Adrenal gland (tissue), 19 donors: ENCODE measurements at places on chromosomes 3 and 15.

GRCh38 chr3:84666468-84666867 lies 292.3 kb upstream of the CADM2 start:
- DNase-seq = no peak

- peak; percentile 52 for DNase-seq
These were observed 223.4 kb upstream of the IL12A start for GRCh38 chr3:159765030-159765859.

- DNase-seq = no peak
These were observed 13.2 kb downstream of the PCOLCE2 start for GRCh38 chr3:142875583-142876207.

DNA sequence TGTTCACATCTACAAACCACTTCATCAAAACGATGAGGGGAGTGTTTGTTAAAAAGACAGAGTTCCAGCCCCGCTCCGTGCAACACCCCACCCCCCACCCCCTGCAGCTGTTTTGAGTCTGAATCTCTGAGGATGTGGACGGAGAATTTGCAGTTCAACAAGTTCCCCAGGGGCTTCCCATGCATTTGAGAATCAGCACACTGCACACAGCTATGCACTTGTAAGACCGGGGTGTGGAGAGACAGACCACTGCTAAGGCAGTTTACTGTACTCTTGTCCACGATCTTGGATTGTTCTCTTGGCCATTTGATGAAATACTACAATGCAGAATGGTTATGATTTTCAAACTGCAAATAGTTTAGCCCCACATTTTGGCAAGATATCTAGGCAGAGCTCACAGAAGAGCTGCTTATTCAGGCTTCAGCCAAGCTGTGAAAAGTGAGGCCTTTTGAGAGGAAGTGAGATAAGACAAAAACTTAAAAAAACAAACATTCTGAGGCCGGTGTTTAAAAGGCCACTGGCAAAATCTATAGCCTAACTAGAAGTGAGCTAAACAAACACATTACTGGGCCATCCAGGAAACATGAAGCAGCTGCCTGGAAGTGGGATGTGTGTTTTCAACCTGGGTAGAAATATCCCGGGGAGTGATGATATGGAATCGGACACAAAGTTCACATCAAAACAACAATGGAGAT lies 308.2 kb upstream of the ADAMTS9 start:
- no peak for DNase-seq

GRCh38 chr3:197408177-197408957 lies 110.0 kb upstream of the DLG1 start:
- no peak for DNase-seq

DNA sequence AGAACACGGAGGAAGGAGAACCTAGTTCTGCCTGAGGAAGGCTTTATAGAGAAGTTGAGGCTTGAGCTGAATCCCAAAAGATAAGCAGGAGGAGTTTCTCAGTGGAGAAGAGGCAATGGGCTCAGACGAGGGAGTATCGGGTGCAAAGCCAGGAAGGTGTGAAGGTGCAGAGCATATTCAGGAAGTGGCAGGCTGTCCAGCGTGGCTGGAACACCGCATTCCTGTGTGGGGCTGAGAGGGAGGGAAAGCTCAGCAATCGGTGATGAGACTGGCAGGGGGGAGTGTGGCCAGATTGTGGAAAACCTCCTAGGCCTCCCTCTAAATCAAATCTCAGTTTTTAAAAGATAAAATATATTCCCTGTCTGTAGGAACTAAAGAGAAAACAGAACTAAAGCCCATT lies 63.0 kb downstream of the ARHGAP31 start:
- no peak for DNase-seq

- DNase-seq = no peak
These were observed 475 bp downstream of the ERC2 start for GRCh38 chr3:56467801-56468183.

DNA sequence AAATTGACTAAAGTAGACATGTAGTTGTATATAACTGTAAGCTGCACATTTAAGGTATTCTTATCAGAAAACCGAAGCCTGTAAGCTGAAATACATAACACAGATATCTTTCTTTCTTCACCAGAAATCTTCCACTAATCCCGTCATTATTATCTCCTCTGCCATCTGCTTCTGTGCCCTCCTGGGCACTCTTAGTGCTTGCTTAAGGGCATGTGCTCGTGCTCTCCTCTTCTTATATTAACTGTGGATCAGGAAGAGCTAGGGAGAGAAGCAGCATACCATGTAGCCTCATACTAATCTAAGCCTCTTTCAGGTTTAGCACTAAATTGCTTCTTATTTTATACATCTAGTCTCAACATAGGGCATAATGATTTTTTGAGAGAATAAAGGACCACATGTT lies 60.8 kb downstream of the RIOX2 start:
- no peak for DNase-seq

GRCh38 chr3:35528728-35529127 lies 110.6 kb upstream of the ARPP21 start:
- DNase-seq = no peak

DNA sequence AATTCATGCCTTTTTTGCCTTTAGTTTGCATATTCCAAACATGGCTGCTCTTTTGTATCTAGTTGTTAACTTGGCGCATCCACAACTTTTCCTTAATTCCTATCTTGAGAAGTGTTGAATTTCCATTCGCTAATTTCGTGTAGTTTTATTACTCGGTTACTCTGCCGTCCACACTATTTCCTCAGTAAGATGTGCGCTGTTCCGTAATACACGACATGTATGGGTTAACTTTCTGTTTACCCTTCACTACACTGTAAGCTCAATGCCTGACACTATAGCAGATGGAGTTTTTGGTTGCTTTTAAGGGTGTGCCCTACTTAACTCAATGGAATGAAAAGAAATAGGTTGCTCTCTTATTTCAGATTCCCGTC lies 724 bp downstream of the RPSA start:
- DNase-seq = no peak
